ENCODE measurements at places on chromosomes 11 and 22. TPM values are rescaled to one million over a fixed set of nuclear protein-coding genes. Genes with fewer than 3 reads are reported as not detected.

TOMM22 gene
- total RNA-seq = 32.2 TPM

MS4A3 gene
- not detected for total RNA-seq

MMP10 gene
- 3.6 TPM for total RNA-seq

- no peak for DNase-seq
Observed at GRCh38 chr11:61113201-61113600, 10.9 kb downstream of the CD5 start.

DNA sequence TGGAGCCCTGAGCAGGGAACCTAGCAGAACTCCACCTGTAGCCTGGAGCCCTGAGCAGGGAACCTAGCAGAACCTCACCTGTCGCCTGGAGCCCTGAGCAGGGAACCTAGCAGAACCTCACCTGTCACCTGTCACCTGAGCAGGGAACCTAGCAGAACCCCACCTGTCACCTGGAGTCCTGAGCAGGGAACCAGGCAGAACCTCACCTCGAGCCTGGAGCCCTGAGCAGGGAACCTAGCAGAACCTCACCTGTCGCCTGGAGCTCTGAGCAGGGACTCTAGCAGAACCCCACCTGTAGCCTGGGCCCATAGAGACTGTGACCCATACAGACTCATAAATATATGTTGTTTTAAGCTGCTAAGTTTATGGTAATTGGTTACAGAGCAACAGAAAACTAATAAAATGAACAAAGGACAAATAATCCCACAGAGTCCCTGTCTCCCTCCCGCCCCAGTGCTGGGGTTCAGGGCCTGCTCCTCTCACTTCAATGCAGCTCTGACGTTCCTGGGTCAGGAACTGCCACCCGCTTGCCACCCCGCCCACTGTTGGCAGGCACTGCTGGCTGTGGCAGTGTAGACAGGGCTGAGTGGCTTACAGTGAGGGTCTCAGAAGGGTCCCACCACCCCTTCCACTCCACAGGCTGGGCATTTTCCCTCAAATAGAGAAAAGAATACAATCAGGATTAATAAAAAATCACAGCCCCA lies 259.1 kb downstream of the TBC1D22A start:
- DNase-seq = no peak

- peak; percentile 90 for DNase-seq
Observed at GRCh38 chr11:67288452-67289225, 464 bp upstream of the ANKRD13D start.

DNA sequence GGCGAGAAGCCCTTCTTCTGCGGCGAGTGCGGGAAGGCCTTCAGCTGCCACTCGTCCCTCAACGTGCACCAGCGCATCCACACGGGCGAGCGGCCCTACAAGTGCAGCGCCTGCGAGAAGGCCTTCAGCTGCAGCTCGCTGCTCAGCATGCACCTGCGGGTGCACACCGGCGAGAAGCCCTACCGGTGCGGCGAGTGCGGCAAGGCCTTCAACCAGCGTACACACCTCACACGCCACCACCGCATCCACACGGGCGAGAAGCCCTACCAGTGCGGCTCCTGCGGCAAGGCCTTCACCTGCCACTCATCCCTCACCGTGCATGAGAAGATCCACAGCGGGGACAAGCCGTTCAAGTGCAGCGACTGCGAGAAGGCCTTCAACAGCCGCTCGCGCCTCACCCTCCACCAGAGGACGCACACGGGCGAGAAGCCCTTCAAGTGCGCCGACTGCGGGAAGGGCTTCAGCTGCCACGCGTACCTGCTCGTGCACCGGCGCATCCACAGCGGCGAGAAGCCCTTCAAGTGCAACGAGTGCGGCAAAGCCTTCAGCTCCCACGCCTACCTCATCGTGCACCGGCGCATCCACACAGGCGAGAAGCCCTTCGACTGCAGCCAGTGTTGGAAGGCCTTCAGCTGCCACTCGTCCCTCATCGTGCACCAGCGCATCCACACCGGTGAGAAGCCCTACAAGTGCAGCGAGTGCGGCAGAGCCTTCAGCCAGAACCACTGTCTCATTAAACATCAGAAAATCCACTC lies 12.2 kb downstream of the ZNF74 start:
- no peak for DNase-seq

- DNase-seq = no peak
Observed at GRCh38 chr22:22930571-22931556, 43.2 kb downstream of the IGLL5 start.

- DNase-seq = no peak
Observed at GRCh38 chr11:105740164-105740903, 130.5 kb downstream of the GRIA4 start.

Data from fibroblast of the aortic adventitia (primary cell).